ENCODE measurements at places on chromosomes 7 and 10.

- DNase-seq, result no peak
Observed at GRCh38 chr10:14879928-14880193, 1.2 kb downstream of the SUV39H2 start.

- DNase-seq, result no peak
Observed at GRCh38 chr7:48847917-48848316, 76.4 kb upstream of the CDC14C start.

GRCh38 chr7:149225106-149225505 lies 14.3 kb upstream of the ZNF212 start:
- DNase-seq, result no peak

- no peak for DNase-seq
Observed at GRCh38 chr7:18829858-18830285, 287.6 kb downstream of the TWIST1 start.

GRCh38 chr7:92557808-92558362 lies 29.3 kb downstream of the RBM48 start:
- DNase-seq, result no peak

- no peak for DNase-seq
Observed at GRCh38 chr7:1939434-1940401, 269.6 kb downstream of the ELFN1 start.

- DNase-seq, result no peak
Observed at GRCh38 chr10:123306290-123306689, 152.1 kb downstream of the BUB3 start.

- DNase-seq, result no peak
Observed at GRCh38 chr10:43322769-43323168, 48.7 kb upstream of the FXYD4 start.

- no peak for DNase-seq
Observed at GRCh38 chr10:77072836-77073662, 564.6 kb downstream of the KCNMA1 start.

- DNase-seq, result no peak
Observed at GRCh38 chr7:117929237-117929636, 56.0 kb upstream of the CTTNBP2 start.

DNA sequence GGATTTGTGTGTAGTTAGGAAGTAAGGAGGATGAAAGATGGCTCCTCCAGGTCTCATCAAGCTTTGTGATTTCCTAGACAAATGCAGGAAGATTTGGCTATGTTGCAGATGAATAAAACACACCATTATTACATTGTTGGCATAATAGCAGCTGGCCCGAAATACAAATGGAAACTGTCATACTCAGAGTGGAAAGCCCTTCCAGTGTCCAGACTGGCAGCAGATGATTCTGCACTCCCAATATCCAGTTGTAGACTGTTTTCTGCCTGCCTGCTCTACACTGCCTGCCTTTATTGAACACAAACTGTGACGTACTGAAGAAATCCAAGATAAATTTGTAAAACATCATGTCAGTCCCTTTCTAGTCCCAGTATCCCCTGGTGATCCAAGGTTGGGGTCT lies 99.7 kb upstream of the FZD1 start:
- DNase-seq, result no peak

DNA sequence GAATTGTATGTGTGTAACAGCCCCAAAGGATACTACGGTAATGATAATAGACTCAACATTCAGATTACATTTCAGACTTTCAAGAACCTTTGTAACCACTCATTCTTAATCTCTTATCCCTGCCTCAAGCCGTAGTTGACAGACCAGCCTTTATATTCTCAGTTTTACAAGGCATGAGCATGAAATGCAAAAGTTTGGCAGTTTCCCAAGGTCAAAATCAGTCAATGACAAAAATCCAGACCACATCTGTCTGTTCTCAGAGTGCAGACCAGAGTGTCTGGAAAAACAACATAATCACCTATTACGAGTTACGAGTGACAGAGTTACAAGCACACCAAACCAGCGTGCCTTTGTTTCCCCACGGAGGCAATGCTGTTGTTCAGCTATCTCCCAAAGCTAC lies 178.6 kb upstream of the LRGUK start:
- no peak for DNase-seq

GRCh38 chr10:99337311-99337811 lies 8.2 kb downstream of the CNNM1 start:
- no peak for DNase-seq

DNA sequence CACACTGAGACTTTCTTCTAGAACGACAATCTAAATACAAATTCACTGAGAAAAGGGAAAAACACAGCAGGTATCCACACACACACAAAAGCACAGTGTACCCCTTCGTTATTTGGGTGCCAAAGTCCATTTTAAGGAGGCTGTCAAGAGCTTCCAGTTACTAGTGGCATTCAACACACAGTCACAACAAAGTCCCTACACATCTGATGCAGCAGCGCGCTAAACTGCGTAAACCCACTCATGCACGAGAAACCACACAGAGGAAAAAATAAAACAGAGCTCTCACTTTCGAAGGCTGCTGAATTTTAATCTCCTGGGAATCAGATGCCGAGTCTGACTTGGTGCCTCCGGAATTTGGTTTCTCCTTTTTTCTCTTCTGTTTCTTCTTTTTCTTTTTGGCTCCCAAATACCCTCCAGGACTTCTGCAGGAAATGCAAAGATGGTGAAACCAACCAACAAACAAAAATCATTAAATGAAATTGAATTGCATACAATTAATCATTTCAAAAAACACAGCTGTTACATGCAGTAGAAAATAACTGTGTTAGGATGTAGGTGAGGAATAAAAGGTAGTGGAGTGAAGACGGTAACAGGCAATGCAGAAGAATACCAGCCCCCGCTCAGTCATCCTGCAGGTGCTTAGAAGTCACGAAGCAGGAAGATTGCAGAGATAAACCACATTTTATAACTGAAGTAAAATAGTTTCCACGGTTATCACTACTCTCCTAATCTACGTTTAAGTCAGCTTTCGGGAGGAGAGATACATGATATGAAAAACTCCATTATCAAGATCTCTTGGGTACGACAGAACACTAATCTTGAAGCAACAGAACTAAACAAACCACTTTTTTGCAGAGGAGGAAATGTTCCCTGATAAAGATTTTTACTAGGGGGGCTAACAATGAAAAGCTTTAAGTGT lies 27.1 kb downstream of the NMT2 start:
- DNase-seq, result no peak

GRCh38 chr10:4355350-4355749 lies 470.7 kb upstream of the AKR1E2 start:
- no peak for DNase-seq

GRCh38 chr7:151143261-151144015 lies 24.1 kb downstream of the GBX1 start:
- no peak for DNase-seq

- DNase-seq, result no peak
Observed at GRCh38 chr7:151805191-151805590, 71.7 kb downstream of the PRKAG2 start.

All from HS-27A (cell line).